Renal cortex interstitium (tissue), 15 donors: ENCODE measurements at places on chromosomes 11 and 22. TPM values are rescaled to one million over a fixed set of nuclear protein-coding genes. Genes with fewer than 3 reads are reported as not detected.

The DDT gene
- 73.3 TPM for polyA plus RNA-seq

The LINC01488 gene
- polyA plus RNA-seq: 0.09 TPM

The CNTF gene
- 1.2 TPM for polyA plus RNA-seq

The MS4A6E gene
- polyA plus RNA-seq: not detected

The OR51E2 gene
- 1.3 TPM for polyA plus RNA-seq

The RAB1B gene
- polyA plus RNA-seq: 106 TPM

DNA sequence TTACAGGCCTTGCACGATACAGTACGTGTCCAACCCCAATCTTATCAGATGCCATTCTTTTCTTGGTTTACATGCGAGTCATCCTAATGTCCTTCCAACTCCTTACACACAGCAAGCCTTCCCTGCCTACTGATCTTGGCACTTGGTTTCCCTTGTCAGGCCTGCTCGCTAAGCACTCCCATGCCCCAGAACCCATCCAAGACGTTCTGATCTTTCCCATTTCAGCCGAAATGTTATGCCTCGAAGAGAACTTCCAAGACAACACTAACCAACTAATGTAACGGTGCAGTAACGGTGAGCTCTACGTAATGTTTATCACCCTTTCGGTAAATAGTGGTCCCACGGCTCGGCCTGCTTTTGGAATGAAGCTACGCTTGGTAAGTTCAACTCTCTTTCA, 521 bp downstream of the PES1 start:
- DNase-seq: no peak

DNA sequence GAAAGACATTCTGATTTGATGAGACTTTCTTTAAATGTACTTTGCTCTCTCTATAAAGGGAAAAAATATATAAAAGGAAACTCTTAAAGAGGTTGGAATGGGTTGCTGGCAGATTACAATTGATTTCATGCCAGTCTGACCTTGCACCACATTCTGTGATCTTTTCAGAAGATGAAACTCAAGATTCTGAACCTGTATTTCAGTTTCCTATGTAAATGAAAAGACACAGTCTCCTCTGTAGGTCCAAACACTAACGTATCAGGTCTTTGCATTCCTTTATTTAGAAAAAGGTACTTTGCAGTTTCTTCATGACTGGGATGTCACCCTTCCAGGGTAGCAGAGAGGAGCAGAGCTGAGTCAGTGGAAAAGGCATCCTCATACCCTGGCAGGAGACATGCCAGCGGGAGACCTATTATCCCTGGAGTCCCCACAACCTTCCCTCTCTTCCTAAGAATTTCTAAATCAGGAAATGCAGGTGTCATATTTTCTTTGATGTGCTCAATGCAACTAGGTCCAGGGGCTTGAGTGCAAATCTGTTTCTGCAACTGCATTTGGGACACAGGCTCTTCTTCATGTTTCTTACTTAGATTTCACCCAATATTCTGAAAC, 282.6 kb downstream of the CADM1 start:
- DNase-seq: no peak

DNA sequence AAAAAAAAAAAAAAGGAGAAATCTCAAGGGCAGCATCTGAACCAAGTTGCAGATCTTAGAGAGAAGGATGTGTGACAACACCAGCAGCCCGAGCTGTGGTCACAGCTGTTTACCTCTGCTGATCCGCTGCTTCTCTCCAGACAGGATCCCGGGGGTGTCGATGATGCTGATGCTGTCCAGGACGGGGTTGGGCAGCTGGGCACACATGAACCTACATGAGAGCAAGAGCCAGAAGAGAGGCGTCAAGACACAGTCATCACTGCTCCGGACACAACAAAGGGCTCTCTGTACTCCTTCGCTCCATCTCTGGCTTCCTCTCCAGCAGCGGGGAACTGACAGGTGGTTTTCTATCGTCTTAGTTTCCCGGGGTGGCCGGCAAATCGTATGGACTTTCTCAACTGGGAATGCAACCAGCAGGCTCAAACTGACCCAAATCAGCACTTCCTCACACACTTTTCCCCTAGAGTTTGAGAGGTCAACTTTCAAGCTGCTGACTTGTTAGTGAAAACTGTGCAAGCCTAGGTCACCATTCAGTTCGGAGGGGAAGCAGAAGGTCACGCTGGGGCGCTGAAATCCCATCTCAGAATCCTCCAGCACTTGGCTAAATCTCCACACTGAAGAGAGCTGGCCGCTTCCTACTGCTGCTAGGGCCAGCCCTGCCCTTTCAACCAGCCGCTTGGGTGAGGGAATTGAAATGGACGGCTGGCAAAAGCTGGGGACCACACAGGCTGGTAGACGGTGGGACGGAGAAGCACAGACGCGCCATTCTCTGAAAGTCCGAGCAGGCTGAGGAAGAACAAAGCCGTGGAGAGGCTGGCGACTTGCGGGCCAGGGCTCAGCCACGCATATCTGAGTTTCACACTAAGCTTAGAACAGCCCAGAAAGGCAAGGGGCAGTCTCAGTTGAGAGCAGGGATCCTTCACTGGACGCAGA, 3.8 kb downstream of the EHD1 start:
- DNase-seq: no peak

DNA sequence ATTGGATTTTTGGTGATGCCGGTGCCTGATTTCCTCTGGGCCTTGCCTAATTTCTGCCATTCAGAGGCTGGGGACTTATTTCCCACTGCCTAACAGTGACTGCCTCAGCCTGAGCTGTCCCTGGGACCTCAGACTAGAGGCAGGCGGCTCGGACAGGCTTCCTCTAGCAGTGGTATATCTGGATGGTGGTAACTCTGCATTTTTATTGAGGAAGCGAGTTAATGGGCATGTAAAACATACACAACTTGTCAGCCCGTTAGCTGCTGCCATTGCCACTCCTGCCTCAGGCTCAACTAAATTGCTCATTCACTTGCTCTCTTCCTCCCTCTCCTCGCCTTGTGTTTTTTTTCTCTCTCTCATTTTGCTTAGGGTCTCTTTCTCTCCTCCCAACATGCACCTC, 561.6 kb downstream of the BUD13 start:
- no peak for DNase-seq

DNA sequence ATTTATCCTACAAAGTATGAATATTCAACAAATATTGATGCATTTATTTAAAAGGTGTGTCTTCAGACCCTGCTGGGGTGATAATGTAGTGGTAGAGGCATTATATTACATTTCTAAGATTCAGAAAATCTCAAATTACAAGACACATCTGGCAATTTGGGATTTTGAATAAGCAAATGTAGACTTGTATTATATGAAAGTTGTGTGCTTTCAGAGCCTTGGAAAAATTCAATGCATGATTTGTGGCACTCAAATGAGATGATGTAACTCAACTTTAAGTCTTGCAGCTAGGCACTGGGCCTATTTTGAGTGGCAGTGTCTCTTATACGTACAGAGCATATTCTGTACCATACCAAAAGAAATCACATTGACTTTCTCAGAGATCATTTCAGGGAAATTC, 214.4 kb downstream of the ETS1 start:
- no peak for DNase-seq

- DNase-seq: no peak
Measured at GRCh38 chr22:29877620-29878019, 5.4 kb upstream of the MTMR3 start.
